Activated CD8-positive, alpha-beta memory T cell treated with anti-CD3 and anti-CD28 coated beads for 1 hour (primary cell): ENCODE measurements at places on chromosomes 2 and 18.
A peak's percentile ranks its signal among the peaks of the same experiment; 100 is the strongest.

DNA sequence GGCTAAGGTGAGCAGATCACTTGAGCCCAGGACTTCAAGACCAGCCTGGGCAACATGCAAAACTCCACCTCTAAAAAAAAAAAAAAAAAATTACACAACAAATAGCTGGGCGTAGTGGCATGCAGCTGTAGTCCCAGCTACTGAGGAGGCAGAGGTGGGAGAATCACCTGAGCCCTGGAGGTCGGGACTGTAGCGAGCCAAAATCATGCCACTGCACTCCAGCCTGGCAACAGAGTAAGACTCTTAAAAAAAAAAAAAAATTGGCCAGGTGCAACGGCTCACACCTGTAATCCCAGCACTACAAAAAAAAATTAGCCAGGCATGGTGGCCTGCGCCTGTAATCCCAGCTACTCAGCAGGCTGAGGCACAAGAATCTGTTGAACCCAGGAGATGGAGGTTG is 7.3 kb downstream of the STARD7 start:
- no peak for DNase-seq

- no peak for DNase-seq
Measured at GRCh38 chr2:51208521-51208920, 176.6 kb upstream of the NRXN1 start.

- no peak for DNase-seq
Measured at GRCh38 chr2:99478632-99479031, 11.2 kb downstream of the REV1 start.

GRCh38 chr2:25259737-25260124 is 82.0 kb downstream of the DNMT3A start:
- no peak for DNase-seq

- DNase-seq: no peak
Measured at GRCh38 chr2:104340879-104341828, 512.8 kb upstream of the POU3F3 start.

DNA sequence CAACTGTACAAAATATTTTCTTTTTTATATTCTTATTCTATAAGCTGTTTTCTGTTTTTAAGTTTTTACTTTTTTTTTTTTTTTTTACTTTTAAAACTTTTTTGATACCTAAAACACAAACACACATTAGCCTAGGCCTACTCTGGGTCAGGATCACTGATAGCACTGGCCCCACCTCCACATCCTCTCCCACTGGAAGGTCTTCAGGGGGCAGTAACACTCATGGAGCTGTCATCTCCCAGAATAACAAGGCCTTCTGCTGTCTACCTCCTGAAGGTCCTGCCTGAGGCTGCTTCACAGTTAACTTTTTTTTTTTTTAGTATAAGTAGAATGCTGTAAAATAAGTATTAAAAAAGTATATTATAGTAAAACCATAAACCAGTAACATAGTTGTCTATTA is 415.1 kb downstream of the PTPRM start:
- DNase-seq: no peak

DNA sequence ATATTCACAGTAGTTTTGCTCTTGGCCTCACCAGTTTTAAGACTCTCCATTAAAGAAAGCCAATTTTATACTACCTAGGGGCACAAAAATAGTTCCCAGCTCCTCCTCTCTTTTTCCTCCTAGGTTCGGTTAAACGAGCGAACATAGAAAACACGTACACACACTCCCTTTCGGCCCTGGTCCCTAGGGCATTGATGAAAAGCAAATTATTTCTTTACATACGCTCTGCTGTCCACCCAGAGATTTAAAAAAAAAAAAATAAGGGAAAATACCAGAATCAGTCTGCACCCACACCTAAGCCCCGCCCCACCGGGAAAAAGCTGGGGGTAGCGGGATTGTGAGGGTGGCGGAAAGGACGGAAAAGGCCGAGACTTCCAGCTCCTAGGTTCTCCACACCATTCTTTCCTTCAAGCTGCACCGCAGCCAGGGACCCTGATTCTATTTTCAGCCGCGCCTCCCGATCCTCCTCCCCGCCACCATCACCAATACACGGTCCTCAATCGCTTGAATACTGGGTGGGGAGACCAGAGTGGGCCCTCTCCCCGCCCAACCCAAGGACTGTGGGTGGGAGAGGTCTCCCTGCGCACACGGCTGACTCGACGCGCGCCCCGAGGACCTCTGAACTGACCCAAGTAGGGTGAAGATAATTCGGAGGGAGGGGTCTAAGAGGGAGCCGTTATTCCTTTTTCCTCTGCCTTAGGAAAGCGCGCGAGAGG is 769 bp downstream of the ATF2 start:
- no peak for DNase-seq

DNA sequence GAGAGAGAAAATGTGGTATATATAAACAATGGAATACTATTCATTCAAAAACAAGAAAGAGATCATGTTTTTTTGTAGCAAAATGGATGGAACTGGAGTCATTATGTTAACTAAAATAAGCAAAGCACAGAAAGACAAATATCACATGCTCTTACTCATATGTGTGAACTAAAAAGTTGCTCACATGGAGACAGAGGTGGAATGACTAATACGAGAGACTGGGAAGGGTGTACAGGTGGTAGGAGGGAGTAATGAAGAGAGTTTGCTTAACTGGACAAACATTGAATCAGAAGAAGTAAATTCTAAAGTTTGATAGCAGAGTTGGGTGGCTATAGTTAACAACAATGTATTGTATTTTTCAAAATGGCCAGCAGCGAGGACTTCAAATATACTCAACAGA is 1080.7 kb upstream of the CHAC2 start:
- no peak for DNase-seq

- DNase-seq: no peak
Measured at GRCh38 chr2:16960579-16960978, 294.9 kb upstream of the CYRIA start.

DNA sequence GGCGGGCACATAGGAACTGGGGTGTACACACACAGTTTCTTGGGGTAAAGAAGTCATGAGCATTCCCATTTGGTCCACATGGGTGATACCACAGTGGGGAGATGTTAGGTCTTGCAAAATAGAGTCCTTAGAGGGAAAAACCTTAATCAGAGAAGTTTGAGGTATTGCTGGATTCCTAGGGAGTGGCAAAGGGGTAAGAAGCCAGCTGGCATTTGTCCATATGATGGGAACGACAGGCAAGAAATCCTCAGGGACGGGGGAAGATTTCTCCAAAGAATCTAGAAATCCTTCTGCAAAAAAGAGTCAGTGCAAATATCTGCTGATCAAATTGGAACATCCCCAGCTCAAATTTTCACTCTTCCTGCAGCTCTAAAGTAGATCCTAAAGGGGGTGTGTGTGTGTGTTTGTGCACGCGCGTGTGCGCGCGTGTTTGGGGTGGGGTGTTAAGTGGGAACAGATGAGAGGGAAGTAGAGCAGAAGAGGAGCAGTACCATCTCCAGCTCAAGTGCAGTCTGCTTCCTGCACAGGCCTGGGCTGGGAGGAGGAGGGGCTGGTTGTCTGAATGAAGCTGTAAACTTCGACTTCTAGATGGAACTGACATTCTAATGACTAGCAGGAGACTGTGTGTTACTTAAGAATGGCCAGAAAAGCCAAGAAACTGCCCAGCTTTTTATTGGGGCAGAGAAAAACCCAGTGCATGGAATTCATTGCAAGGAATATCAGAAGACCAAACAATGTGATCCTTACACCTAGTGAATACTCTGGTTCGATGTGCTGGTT is 168.0 kb downstream of the SPP2 start:
- no peak for DNase-seq

GRCh38 chr2:157874997-157875640 is 1.0 kb downstream of the ACVR1 start:
- DNase-seq: no peak

- DNase-seq: no peak
Measured at GRCh38 chr2:64114063-64114911, 29.9 kb downstream of the PELI1 start.

GRCh38 chr2:182240862-182241371 is 185.9 kb downstream of the PDE1A start:
- no peak for DNase-seq

GRCh38 chr2:71510196-71510807 is 56.9 kb downstream of the DYSF start:
- peak; percentile 59 for DNase-seq

DNA sequence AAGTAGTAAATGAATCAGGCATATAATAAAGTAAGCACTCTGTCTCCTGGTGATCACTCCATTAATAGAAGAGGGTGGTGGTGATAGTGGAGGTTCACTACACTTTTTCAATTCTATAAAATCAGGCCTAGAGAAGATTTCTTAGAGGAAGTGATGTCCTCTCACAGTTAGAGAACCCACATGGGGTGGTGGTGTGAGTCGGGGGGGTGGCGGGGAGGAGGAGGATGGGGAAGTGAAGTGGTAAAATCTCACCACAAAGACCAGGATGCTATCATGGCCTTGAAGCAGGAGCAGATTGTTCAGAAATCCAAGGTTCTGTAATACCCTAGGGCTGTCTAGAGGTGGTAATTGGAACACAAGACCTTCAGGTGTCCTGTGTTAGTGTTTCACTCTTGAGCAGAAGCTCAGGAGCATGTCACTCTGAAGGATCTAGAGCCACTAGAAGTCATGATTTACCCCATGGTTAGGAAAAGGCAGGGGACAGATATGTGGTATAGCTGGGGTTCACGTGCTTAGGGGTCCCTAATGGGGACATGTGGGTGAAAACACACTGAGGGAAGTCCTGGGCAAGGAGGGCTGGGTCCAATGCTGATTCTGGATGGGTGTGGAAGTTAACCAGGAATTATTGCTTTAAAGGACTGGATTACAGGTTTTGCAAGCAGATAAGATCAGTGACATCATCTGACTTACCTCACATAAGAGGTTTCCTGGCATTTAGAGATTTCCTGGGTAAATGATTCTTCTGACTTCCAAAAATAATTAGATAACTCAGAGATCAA is 31.0 kb downstream of the RNF125 start:
- DNase-seq: no peak

DNA sequence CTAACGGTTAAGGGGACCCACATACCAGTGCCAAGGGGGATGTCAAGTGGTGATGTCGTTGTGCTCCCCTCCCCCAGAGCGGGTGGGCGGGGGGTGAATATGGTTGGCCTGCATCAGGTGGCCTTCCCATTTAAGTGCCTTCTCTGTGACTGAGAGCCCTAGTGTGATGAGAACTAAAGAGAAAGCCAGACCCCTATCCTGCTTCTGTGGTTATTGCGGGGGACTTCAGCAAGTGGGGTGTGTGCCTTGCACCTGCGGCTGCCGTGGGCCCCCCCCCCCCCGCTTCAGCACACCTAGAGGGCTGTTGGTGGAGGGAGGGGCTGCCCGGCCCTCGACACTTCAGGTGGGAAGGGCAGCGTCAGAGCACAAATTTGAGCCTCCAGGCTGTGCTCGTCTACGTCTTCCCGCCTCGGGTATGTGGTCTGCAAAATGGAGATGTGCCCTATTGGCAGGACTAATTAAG is 6.1 kb downstream of the CTDSP1 start:
- no peak for DNase-seq

GRCh38 chr2:1140389-1141003 is 189.8 kb downstream of the SNTG2 start:
- DNase-seq: peak; percentile 28

GRCh38 chr18:36315736-36316135 is 18.2 kb downstream of the FHOD3 start:
- DNase-seq: no peak

DNA sequence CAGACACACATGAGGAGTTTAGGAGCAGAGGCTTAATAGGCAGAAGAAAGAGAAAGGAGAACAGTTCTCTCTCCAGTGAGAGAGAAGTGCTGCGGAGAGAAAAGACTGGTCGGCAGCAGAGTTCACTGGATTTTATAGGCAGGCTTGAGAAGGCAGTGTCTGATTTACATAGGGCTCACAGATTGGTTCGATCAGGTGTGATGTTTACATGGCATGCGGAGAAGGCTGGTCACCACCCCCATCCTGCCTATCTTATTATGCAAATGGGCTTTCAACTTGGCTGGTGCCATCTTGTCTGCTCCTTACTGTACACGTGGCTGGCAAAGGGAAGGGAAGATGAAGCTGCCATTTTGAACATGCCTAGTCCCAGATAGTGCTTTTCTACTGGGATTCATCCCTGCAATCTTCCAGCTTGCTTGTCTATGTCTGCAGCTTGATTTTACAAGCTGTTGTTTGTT is 113.4 kb downstream of the AP1S3 start:
- no peak for DNase-seq

DNA sequence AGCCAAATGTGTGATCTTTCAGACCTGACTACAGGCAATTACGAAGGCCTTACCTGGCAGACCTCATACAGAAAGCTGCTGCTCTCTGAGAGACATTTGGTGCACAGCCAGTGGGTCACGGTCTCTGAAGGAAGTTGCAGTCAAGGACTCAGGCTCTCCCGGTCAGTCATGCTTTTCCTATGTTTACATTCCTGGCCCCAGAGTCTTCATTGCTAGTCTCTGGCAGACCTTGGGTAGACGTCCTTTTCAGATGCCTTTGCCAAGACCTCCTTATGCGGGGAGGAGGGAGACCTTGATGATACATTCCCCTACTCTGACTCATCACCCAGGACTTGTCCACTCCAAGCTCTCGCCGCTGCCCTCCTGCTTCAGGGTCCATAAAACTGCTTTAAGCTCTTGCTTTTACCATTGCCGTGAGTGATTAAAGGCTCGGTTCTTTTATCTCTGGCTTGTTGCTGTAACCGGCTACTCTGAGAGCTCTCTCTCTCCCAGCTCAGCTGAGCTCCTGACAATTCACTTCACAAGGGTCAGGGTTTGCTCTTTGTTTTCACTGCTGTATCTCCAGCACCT is 62.0 kb upstream of the SLC35F5 start:
- DNase-seq: no peak

GRCh38 chr2:28395334-28396061 is 2.8 kb downstream of the FOSL2 start:
- DNase-seq: no peak

- DNase-seq: no peak
Measured at GRCh38 chr2:176156807-176157498, at the start of gene HOXD3. HOXD3 (plus strand) TSS chr2:176157307; CDS start chr2:176169115, 11,808 bp downstream.

GRCh38 chr18:73728657-73729056 is 419.0 kb downstream of the FBXO15 start:
- no peak for DNase-seq

DNA sequence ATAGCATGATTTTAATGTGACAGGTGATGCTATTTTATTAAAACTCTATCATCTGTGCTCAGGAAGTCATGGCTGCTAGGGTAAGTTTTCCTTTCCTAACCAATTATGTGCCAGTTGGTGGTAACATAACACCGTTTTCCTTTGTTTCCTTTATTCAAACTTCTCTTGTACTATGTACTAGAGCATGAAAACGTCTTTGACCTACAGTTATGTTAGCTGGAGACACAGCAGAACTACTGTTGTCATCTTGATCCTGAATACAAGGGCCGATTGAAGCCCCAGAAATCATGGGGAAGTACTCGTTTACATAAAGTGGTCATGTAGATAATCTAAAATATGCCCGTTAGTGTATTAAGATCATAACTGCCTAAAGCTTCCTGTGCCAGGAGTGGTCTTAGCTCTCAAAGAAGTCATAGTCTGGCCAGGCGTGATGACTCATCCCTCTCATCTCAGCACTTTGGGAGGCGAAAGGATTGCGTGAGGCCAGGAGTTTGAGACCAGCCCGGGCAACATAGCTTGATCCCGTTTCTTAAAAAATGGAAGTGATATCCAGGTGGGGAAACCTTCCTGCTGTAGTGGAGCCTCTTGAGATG is 20.5 kb downstream of the NEDD4L start:
- DNase-seq: no peak
